Stimulated activated CD8-positive, alpha-beta memory T cell treated with anti-CD3 and anti-CD28 coated beads, Interleukin-4, amount 100 ng/mL, for 1 hour (primary cell): ENCODE measurements at places on chromosomes 11 and 22.

- DNase-seq, result no peak
Measured at GRCh38 chr11:14376920-14377319, 17.9 kb upstream of the RRAS2 start.

DNA sequence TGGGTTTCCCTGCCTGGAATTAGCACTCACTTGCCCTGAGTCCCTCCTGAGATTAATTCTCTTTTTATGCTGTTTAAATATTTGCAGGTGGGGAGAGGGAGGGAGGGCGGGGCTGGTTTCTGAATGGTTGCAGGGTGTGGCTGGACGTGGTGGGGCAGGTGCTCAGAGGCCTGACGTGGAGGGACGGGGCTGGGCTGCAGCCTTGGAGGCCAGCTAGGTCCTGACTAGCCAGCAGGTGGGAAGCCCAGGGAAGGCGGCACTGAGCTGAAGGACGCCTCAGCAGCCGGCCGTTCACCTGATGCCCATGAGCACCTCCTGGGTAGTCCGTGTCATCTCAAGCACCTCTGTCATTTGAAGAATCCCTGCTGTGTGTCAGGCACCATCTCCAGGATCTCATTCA is 21.3 kb downstream of the SGSM1 start:
- no peak for DNase-seq

- DNase-seq, result no peak
Measured at GRCh38 chr11:63371396-63371795, 1.8 kb downstream of the SLC22A9 start.

- no peak for DNase-seq
Measured at GRCh38 chr11:118521892-118522311, 5.4 kb upstream of the TTC36 start.

GRCh38 chr11:134640536-134640935 is 228.5 kb upstream of the B3GAT1 start:
- DNase-seq, result no peak
